Ammon's horn (tissue), 1 donor: ENCODE measurements at places on chromosomes 12 and 14.

DNA sequence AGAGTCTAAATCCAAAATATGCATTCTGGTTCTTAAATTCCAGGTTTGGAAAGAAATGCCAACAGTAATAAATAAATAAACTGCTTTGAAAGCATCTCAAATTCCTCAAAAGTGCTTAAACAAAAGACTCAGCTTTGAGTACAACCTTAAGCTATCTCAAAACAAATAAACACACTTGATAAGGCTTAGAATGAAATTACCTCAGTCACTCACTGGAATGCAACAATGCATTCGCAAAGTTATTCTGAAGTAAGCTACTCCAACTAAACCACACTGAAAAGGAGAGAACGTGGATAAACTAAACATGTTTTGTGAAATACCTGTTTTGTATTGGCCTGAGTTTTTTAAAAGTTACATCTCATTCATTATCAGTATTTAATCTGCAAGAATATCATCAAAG is 1.2 kb downstream of the SPTSSA start:
- DNase-seq: no peak

DNA sequence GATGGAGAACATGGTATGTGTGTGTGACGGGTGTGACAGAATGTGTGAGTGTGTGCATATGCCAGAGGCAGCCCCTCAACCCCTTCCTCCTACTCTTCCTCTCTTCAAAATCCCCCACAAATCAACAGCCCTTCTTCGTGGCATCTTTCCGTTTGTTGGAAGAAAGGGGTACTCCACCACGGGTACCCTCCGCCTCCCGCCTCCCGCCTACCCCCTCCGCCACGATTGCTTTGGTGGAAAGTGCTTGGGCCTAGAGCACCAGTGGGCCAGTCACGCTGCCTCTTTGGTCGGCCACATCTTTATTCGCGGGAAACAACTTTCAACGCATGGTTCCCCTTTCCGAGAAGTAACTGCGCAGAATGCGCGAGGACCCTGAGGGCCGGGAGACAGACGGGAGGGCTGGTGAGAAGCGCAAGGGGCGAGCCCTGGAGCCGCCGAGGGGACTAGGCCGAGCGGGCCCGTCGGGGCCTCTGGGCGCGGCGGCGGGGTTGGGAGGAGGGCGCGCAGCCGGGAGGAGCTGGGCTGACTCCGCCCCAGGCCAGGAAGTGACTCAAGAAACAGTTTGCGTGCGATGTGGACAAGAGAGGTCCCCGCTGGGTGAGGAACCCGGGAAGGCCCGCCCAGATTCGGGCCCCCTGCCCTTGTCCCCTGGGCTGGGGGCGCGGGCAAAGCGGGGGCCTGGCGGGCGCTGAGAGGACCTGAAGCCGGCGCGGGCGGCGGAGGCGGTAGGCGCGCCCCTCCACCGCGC is at the start of the genes CBLN3 and KHNYN:
TSS of gene CBLN3 (minus strand) at position 274 of the 748 bp plus-strand sequence. CDS start 614 bp downstream, outside the sequence.
TSS of gene KHNYN (plus strand) at position 560 of the 748 bp plus-strand sequence. CDS start 777 bp downstream, outside the sequence.
- peak; percentile 91 for DNase-seq

- no peak for DNase-seq
Observed at GRCh38 chr12:44246482-44247105, 410.7 kb downstream of the TMEM117 start.

DNA sequence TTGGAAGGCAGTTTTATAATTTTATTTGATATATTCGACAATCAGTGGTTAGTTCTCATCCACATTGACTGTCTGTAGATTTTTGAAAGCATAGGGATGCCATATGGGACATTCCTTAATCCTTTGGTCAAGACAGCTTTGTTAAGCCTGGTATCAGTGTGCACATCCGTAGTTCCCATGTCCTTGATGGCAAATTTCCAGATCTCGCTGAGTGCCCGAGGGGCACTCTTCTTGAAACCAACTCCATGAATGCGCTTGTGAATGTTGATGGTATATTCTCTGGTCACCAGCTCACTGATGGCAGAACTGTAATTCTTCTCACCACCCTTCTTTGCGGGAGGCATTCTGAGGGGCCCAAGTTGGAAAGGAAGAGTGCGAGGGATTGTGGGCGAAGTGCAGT is 6.1 kb upstream of the DENND5B start:
- no peak for DNase-seq

DNA sequence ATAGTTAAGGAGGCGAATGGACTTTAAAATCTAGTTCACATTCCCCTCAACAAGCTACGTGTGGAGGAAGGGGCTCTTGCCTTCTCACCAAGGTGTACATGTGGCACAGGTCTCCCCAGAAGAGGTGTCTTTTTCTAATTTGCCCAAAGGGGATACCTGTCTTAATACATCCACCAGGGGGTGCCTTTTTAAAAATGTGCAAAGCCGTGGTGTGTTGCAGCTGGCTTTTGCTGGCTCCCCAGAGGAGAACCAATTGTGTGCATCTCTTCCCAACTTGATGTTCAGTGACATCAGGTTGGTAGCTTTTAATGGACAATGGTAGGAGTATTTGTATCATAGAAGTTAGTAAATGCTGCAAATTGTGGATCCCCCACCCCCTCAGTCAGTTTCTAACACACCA is 33.8 kb downstream of the CREBL2 start:
- DNase-seq: no peak

DNA sequence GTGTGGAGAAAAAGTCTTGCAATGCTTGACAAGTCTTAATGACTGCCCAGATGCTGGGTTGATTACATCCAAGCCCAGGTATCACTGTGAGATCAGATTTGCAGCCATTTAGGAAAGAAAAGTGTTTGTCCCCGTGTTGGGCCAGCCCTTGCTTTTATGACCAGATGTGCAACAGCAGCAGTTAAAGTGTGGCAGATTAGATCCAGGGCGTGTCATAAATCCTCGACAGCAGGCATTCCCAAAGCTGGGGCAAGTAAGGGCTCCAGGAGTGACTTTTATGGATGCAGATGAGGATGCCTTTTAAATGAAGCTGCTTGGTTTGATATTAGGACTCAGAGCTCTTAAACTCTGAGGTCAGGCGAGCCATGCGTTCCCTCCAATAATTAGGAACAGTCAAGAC is 1.7 kb downstream of the SMOC1 start:
- no peak for DNase-seq

GRCh38 chr12:14190694-14191093 is 174.8 kb upstream of the ATF7IP start:
- DNase-seq: no peak

GRCh38 chr12:75630091-75630490 is 118.7 kb upstream of the KRR1 start:
- DNase-seq: no peak

GRCh38 chr12:91900971-91901370 is 244.7 kb downstream of the BTG1 start:
- DNase-seq: no peak

DNA sequence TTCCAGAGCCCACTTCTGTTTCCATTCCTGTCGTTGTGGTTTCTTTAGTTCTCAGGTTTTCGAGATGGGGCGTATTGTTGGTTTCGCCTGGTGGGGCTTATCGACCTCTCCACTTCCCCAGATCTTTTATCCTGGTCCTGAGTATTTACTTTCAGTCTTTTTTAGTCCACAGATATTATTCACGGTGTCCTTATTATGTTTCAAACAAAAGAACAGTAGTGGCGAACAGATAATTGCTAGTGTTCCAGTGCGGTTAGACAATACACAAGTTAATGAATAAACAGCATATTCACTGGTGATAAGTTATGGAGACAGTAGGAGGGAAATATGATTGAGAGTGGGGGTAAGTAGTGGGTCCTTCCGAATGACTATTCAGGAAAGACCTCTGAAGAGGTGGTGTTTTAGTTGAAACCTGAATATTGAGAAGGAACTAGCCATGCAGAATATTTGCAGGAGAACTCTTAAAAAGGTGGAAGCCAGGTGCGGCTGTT is 668 bp downstream of the TMEM260 start:
- no peak for DNase-seq

GRCh38 chr12:48978741-48979601 is 849 bp downstream of the WNT1 start:
- no peak for DNase-seq

DNA sequence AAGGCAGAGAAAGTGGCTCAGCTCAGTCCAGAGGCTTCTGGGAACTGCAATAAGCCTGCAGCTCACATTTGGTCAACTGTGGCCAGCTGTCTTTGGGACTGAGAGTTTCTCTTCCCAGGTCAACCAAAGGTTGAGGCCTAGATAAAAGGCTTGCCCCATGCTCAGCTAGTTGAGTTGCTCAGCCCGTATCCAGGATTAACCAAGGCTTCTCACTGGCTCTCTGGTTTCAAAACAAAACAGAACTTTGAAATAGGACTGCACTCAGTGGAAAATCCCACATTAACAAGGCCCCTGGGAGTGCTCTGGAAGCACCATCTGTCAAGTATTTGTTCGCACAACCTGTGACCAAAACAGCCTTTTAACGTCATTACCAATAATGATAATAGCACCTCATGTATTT is 40.3 kb upstream of the NUAK1 start:
- DNase-seq: no peak

GRCh38 chr12:57626921-57627445 is 6.0 kb downstream of the B4GALNT1 start:
- DNase-seq: peak; percentile 1

- DNase-seq: no peak
Observed at GRCh38 chr14:51661504-51661903, 9.8 kb downstream of the FRMD6 start.

DNA sequence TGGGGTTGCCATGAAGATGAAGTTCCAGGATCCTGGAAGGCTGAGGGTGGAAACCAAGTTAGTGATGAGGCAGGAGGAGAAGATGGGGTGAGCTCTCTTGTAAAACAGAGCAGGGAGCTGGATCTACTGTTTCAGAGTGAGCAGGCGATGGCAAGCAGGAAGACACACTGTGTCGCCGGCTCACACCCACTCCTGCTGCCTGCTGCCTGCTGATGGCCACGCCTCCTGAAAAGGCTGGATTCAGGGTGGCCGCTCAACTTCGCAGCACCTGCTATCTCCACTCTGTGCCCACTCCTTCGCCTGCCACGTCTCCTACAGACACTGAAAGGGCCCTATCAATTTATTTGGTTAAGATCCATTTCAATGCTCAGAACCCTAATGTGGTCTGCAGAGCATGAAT is 96.1 kb downstream of the RBM19 start:
- no peak for DNase-seq

- no peak for DNase-seq
Observed at GRCh38 chr12:116206828-116207227, 70.7 kb downstream of the MED13L start.

- no peak for DNase-seq
Observed at GRCh38 chr12:70334742-70335141, 31.3 kb upstream of the KCNMB4 start.

DNA sequence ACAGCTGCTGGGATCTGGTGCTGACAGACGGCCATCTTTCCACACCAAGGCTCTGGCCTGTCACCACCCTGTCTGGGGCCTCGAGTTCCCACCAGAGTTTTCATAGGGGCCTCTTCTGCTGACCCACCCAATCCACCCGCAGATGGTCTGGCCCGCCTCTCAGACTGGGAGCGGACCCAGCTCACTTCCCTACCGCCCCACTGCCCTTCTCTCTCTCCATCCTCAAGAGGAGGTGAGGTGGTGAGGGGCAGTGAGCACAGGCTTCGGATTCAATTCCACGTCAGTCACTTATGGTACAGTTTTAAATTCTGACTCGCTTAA is 12.3 kb upstream of the RPS6KL1 start:
- no peak for DNase-seq

DNA sequence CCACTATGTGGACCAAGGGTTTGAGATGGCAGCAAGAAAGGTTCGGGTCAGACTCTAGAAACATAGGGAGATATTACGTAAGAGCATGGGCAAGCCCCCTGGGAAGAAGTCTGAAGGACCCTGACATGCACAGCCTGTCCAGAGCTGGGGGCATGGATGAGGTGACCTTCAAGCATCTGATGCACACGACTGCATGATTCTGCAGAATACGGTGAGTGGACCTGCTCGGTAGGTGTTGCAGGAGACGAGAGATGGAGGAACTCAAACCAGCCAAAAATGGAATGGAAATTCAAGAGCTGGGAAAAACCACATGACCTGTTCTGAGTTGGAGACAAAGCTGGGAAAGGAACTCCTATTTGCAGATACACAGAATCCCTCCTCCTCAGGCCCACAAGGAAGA is 43.6 kb downstream of the ANO2 start:
- no peak for DNase-seq

DNA sequence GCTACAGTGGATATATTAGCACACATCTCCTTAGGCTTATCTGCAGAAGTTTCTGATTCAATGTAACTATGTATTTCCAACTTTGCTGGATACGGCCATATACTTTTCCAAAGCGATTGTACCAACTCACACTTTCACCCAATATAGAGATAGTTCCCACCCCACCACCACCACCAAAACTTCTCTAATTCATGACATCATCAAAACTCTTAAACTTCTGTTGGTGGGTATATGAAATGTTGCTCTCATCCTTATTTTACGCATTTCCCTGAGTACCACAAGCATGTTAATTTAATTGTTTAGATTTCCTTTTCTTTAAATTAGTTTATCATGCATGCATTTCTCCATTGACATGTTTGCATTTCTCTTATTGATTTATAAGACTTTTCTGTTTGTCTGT is 95.6 kb downstream of the PRKD1 start:
- no peak for DNase-seq

GRCh38 chr14:33590891-33591630 is 359.8 kb downstream of the EGLN3 start:
- DNase-seq: no peak

- no peak for DNase-seq
Observed at GRCh38 chr12:68001486-68002466, 12.5 kb downstream of the IFNG-AS1 start.

GRCh38 chr12:57719777-57720605 is 18.6 kb downstream of the AGAP2 start:
- no peak for DNase-seq

GRCh38 chr12:6961278-6961694 is 9.2 kb downstream of the PHB2 start:
- no peak for DNase-seq

- DNase-seq: no peak
Observed at GRCh38 chr14:76424359-76424758, 48.4 kb downstream of the ESRRB start.

DNA sequence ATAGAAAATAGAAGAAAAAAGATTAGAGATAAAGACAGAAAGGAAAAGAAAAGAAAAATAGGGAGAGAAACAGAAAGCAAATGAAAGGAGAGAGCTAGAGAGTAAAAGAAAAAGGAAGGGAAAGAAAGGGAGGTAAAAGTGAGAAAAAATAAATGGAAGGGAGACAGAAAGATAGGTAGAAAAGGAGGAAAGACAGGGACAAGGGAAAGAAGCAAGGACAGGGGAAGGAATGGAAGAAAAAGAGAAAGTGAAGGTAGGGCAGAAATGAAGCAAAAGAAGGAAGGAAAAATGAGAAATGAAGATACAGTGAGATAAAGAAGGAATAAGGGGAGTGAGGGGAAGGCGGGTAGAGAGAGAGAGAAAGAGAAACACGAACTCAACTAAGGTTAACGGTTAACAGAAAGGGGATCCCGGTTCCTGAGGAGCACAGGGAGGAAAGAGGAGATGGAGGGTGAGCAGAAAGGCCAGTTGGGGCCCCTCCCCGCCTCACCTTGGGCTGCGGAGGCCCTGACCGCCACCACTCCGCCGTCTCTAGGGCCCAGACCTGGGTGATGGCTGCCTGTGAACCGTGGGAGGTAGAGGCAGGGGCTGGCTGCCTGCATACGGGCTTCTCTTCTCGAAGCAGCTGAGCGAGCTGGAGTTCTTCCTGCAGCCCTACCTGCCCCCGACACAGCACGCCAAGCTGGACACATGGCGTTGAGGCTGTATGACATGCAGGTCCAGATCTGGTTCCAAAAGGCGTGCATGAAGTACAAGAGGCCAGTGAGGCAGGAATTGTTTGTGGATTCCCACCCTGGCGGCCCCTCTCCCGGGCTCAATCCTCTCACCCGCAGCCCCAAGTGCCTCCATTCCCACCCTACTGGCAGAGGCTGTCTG is 59.5 kb downstream of the SMUG1 start:
- no peak for DNase-seq
